HT-29 (cell line): ENCODE measurements at places on chromosomes 2 and 18. TPM values are rescaled to one million over a fixed set of nuclear protein-coding genes. Genes with fewer than 3 reads are reported as not detected.

Gene BUB1
- 36.9 and 37.5 TPM in 2 replicates for total RNA-seq

Gene TLX2
- 0.08 TPM in 1 of 2 replicates, not detected in the other for total RNA-seq

Gene ELOA2
- not detected in 2 replicates for total RNA-seq

Gene MSTN
- total RNA-seq = not detected in 2 replicates

Gene TRPM8
- not detected in 2 replicates for total RNA-seq

Gene PCARE
- total RNA-seq = not detected in 2 replicates

Gene TMEM178A
- not detected in 2 replicates for total RNA-seq

Gene NYAP2
- total RNA-seq = 0.05 TPM in 1 of 2 replicates, not detected in the other
